Activated gamma-delta T cell (primary cell): ENCODE measurements at places on chromosomes 6 and 20.

- no peak for DNase-seq
These were observed 84.1 kb downstream of the SLC23A2 start for GRCh38 chr20:4916971-4917881.

DNA sequence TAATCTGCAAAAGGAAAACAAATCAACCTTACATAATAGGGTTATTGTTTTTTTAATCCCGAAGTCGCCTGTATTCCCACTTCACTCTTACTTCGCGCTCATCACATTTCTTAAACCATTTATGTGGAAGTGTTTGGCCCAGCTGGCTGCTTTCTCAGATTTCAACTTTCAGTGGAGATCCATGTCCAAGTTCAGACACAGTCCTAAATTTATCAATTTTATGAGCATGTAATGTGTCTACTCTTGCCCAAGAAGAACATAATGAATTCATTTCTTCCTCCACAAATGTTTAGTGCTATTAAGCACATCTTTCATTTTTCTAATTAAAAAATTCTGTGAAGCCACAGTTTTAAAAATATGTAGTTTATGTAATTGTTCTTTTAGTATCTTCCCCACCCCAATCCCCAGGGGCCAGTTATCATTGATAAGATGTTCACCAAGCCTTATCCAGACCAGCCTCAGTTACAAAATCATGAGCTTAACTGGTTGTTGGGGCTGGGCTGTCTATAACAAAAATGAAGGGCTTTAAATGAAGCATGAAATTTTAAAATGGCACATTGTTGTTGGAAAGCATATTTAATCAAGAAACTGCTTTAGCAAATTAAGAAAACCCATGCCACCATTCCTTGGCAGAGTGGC lies 151.7 kb downstream of the UST start:
- no peak for DNase-seq

DNA sequence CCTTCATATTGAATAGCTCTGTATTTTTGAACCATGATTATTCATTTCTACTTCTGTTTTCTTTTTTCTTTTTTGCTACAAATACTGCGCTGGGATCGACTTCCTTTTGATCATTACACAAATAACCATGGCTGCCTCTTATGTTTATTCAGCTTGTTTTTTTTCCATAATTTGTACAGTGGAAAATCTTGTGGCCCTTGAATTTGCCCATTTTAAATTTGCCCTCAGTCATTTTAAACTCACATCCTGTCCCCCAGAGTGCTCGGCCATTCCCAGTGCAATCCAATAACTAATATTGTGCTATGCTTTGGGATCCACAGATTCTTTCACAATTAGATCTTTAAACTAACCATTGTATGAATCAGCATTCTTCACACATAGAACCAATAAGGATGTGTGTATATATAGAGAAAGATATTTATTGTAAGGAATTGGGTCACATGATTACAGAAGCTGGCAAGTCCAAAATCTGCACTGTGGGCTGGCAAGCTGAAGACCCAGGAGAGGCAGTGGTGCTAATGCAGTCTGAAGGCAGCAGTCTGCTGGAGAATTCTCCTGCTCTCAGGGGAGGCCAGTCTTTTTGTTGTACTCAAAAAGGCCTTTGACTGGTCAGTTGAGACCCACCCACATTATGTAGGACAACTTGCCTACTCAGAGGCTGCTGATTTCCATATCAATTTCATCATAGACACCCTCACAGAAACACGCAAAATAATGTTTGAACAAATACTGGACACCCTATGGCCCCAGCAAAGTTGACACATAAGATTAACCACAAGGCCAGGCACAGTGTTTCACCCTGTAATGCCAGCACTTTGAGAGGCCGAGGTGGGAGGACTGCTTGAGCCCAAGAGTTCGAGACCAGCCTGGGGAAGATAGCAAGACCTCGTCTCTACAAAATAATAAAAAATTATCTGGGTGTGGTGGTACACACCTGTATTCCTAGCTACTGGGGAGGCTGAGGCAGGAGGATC lies 147.1 kb downstream of the MTHFD1L start:
- no peak for DNase-seq

DNA sequence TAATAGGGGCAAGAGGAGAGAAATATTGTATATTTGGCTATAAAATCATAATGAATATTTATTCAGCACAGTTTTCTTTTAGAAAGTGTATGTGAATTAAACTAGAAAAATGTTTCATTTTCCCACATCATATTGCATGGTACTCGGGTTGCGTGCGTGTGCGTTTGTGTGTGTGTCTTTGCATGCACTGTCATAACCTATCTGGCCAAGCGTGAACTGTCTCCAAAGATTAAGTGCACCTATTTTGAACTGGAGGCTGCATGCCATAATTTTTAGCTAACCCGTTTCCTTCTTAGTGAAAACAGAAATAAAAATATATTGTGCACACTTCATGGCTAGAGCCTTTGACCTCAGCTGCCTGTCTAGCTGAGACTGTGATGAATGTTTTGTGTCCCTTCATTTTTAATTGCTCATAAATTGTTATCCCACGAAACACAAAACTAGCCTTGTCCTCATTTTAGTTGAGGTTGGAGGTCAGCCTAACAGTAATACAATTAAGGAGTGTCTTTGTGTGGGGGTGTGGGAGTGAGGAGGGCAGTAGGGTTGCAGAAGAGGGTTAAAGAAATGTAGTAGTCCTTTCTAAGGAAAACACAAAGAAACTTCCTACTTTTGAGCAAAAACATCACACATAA lies 336.1 kb upstream of the POU3F2 start:
- no peak for DNase-seq

DNA sequence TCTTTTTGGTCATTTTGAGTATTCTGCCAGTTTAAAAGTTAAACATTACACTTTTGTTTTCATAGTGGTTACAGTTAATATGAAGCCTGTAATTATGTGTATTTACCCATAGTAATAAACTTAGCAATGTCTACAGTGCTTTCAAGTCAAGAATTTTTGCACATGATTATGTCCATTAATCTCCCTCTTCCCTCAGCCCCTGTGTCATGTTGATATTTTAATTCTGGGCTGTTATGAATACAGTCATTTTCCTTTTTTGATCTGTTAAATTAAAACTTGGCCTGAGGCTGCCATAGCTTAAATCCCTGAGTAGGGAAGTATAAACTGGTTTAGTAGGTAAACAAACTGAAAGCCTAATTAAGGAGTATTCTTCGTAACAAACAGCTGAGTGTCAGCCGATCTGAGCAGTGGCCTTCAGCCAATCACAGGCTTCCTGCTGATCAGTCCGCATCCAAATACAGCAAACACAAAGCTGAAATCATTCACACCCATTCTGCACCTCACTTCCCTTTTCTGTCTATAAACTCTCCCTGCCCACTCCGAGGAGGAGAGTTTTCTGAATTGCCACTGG lies 9.5 kb upstream of the SFT2D1 start:
- no peak for DNase-seq

DNA sequence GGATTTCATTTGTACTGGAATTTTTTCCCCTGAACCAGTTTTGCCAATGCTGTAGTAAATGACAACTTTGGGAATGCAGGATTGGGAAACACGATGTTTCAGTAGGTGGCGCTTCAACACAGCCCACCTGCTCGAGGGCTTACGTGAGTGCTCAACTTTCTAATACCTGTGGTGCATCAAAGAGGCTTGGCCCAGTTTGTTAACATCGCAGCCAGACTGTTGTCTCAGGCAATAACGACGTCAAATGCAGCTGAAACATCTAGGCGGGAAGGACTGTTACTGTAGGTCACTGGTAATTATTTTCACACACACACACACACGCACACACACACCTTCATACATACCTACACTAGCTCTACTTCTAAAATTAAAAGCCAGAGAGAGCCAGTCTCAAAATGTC lies 815.5 kb upstream of the SLC35B3 start:
- DNase-seq = no peak

- DNase-seq = no peak
These were observed 145.1 kb downstream of the RIMS1 start for GRCh38 chr6:72031471-72031870.

- DNase-seq = no peak
These were observed 4.9 kb upstream of the BIRC7 start for GRCh38 chr20:63230800-63231268.

DNA sequence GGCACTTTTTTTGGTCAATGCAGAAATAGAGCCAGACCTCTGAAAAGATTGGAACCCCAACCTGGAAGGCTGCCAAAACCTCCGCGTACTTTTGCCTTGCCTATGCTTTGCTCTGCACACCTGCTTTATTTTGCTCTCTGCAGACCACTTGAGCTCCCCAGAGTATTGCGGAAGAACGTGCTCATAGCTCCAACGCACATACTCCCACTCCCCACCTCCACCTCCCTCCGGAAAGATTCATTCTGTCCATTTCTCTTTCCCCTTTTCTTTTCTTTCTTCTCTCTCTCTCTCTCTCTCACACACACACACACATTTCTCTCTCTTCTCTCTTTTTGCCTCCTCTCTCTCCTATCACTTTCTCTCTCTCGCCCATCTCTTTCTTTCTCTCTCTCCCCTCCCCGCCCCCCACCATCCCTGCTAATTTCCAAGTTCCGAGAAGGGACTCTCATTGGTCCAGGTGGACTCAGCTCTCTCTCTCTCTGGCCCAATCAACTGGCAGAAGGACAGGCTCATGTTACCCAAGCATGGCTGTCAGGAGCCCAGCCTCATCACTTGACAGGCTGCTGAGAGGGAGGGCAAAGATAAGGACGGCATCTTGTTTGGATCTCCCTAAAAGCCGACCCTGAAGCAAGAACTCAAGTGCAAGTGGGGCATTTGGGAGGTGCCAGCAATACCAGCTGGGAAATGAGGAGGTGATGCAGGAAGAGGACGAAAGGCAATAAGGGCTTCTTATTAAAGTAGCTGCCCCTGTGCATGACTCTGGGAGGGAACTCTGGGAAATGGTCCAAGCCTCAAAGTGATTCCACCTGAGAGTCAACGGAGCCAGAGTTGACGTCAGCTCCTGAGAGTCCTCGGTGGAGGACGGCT lies 246.1 kb downstream of the LY86 start:
- DNase-seq = no peak

GRCh38 chr6:110815015-110815410 lies 256 bp downstream of the CDK19 start:
- no peak for DNase-seq

DNA sequence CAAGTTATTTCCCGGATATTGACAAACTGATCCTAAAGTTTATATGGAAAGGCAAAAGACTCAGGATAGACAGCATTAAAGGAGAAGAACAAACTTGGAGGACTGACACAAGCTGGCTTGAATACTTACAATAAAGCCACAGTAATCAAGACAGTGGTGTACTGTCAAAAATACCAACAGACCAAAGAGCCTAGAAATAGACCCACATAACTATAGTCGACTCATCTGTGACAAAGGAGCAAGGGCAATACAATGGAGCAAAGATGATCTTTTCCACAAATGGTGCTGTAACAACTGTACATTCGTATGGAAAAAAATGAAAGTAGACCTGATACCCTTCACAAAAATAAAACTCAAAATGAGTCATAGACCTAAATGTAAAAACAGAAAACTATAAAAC lies 46.0 kb downstream of the ABHD12 start:
- no peak for DNase-seq

- no peak for DNase-seq
These were observed 26.5 kb upstream of the SYNDIG1 start for GRCh38 chr20:24442909-24443308.

DNA sequence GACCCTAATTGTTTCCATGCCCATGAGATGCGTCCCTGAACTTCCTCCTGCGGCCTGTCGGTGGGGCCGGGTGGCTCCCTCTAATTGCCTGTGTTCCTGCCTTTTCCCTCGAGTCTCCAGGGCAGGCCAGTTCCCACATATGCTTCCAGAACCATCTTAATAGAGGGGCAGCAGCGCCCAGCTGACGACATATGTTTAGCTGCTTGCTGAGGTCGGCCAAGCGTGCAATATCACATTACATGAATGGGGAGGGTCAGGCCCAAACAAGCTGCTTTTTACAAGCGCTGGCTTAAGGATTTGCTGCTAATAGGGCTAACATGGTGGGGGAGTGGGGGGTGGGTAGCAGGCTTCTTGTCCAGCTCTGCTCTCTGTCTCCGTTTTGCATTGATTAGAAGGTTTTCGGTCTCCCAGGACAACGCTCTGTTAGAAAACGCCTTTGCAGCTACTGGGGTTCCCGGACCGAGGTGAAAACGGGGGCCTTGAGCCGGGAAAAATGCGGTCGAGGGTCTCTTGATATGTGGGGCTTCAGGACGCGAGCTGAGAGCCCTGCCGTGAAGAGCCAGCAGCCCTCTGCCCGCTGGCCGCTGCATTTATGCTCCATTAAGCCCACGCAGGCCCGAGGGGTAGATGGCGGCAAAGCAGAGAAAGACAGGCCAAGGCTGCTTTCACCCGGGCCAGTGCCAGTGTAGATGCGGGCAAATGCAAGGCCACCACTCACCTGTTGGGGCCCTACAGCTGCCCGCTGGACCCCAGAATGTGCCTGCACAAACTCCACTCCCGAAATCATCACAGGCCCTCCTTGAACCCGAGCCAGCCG lies 308.5 kb downstream of the BMP7 start:
- no peak for DNase-seq

- DNase-seq = no peak
These were observed 844.3 kb upstream of the MANEA start for GRCh38 chr6:94733066-94733465.

GRCh38 chr6:25419879-25420278 lies 140.7 kb downstream of the CARMIL1 start:
- no peak for DNase-seq

DNA sequence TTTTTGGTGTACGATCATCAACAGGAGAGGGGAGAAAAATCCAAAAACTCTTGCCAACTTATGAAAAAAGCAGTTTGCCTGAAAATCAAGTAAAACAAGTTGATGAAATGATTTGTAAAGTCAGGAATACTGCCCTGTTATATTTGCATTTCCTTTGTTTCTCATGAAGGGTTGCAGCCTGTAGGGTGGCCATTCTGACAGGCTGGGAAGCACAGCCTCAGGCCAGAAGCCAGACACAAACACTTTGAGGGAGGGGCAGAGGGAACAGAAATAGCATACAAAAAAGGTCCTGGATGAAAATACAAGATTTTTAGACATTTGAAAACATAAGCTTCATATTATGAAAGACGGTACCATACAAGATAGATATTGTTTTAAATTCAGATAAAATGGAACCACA lies 109.8 kb downstream of the DTNBP1 start:
- DNase-seq = no peak

DNA sequence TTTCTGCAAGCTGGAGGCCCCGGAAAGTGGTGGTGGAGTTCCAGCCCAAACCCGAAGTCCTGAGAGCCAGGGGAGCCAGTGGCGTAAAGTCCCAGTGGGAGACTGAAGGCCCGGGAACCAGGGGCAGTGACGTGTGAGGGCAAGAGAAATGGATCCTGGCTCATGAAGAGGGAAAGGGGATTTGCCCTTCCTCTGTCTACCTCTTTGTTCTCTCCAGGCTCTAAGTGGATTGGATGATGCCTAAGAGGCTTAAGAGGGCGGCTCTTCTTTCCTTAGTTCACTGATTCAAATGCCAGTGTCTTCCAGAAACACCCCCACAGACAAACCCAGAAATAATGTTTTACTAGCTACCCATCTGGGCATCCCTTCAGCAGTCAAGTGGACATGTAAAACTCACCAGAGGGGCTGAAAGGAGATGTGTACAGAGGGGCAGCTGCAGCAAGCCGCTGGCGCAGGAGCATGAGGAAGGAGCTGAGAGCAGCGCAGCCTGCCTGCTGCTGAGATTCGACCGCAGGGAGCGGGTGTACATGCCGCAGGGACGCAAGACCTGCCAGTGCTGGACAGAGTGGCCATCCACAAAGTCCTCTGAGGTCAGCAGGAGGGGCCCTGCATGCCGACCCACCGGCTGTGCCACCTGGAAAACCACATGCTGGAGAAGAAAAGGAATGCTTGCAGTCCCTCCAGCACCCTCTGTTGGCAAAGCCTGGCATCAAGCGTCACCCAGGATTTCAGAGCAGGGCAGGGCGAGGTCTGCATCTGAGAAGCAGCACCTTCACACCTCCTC lies 29.5 kb downstream of the CDYL start:
- DNase-seq = no peak
